Caudate nucleus (tissue), 63 donors: ENCODE measurements at places on chromosomes 2 and 18.

GRCh38 chr2:68716604-68717304 is 17.9 kb upstream of the ARHGAP25 start:
- DNase-seq, result no peak

DNA sequence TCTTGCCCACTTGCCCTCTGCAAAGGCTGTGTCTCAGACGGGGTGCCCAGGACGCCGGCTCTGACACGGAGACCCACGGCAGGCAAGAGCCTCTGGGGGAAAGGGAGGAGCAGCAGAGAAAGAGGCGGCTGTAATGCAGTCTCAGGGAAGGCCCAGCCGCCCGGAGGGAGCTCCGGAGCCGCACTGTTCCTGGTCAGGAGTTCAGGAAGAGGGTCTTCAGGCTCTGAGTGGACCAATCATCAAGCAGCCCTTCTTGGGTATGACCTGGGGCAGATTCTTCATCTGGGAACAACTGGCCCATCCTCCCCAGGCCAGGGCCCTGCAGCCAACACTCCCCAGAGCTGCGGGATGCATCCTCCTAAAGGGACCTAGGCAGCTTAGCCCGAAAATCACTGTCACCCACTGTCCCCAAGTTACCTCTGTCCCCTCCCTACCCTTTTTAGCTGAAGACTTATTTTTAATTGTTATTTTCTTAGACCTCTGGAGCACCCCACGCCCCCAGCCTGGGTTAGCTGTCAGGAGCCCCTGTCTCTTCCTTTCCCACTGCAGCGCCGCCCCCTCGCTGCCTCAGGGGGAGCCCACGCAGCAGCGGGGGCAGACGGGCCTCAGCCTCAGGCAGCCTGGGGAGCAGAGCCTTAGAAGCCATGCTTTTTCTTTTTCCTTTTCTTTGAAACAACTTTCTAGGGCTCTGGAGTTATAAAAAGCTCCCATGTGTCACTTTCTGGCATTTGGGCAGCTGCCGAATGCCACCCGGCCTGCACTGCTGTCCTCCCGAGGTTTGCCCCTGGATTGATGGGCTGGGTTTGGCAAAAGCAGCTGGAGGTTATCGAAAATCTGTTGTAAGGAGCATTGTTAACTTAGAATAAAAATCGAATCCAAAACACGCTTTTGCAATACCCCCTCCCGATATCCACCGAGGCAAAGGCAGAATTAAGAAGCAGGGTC is 644 bp upstream of the NEU2 start:
- DNase-seq, result no peak

DNA sequence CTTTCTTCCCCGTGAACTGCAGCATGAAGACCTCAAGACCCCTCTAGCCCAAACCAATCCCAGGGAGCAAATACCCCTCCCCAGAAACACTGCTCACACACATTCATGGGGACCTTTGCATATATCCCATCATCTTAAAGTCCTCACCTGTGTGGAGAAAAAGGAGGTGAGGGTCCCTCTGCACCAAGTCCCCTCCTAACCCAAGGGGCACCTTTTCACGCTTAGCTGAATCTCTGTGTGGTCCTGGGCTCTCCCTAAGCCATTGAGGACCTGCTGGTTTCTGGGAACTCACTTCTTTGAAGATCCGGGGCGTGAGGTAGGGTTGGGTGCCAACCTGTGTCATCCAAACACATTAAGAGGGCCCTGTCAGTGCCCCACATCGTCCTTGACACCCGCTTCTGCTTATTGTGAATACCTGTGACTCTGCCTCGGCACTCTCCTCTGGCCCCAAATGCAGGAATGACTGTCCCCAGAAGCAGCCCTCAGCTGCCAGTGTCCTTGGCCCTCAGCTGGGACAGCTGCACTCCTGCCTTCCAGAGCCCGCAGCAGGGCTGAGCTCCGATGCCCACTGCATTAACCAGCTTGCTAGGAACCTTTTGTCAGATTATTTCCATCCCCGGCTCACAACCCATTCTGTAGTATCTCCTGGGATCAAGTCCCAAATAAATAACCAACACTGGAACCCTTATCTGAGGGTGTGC is 41.3 kb upstream of the ITM2C start:
- DNase-seq, result no peak

GRCh38 chr2:209091056-209091455 is 332.8 kb upstream of the MAP2 start:
- no peak for DNase-seq

- no peak for DNase-seq
Observed at GRCh38 chr2:179107737-179108136, 57.8 kb upstream of the CCDC141 start.

GRCh38 chr2:69776886-69777785 is 35.2 kb downstream of the ANXA4 start:
- no peak for DNase-seq

DNA sequence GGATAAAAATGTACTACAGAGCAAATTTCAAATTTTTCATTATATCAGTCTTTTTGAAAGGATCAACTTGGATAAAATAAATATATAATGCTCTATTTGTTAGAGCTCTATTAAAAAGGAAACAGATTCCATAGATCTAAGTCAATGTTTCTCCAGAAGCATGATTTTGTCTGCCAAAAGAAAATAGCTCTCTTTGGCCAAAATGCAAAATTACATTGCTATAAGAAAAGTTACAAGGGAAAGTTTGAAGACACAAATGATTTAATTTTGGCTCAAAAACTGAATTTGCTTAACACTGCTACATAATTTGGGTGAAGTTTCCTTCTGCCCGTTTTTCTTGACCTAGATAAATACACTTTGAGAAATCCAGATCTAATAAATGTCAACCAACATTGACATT is 15.7 kb downstream of the C2orf69 start:
- DNase-seq, result no peak

GRCh38 chr2:11726384-11726783 is 20.0 kb upstream of the LPIN1 start:
- no peak for DNase-seq

DNA sequence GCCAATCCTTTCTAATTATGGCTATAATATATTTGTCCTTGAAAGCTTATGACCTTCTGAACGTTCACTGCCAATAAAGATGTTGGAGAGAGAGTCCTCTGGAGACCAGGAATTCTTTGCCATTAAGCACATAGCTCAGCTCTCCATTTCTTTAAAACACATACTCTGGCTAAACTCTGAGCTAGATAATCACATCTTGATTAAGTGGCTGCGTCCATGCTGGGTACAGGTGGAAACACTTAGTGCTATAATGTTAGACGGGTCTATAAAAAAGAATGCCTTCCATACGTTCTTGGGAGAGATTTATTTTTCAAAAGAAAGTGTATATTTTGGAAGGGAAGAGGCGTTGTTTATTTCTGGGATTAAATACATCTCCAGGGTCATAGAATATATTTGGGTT is 314.5 kb downstream of the LPIN1 start:
- no peak for DNase-seq

- no peak for DNase-seq
Observed at GRCh38 chr18:50757358-50757757, 62.5 kb downstream of the MRO start.
